IPS DF 6.9 (cell line): ENCODE measurements at places on chromosomes 6 and 20.

DNA sequence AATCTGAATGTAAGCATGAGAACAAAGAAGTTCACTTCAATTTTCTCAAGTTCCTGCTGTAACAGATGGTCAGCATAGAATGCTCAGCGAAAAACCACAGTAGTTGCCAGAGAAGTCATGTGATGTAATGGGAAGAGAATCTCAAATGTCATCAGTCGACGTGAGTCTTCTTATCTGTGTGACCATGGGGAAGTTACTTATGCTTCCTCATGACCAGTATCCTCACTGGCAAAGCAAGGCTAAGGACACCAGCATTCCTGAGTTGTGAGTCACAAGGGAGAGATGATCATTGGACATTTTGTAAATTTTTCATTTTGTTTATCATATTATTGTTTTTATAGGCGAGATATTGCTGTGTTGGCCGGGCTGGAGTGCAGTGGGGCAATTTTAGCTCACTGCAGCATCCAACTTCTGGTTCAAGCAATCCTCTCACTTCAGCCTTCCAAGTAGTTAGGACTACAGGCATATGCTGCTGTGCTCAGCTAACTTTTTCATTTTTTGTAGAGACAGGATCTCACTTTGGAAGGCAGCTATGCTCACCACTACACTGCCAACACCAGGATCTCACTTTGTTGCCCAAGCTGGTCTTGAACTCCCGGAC is 21.9 kb downstream of the SGK1 start:
- DNase-seq, result no peak

DNA sequence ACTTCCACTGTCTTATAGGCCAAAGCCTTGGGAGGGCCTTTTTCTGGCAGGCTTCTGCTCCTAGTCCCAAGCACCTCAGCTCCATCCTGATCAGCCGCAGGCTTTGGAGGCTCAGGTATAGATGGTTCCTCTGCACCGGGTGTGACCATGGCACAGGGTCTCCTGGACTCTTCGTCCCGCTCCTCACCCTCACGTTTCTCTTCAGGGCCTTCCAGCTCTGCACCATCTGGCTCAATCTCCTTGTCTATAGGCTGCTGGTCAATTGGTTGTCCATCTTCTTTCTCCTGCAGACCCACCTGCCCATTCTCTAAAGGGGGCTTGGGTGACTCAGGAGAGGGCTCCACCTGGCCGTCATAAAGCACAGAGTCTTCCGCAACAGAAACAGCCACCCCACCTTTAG is 37.0 kb downstream of the BFSP1 start:
- no peak for DNase-seq

GRCh38 chr20:50014570-50015562 is 32.1 kb downstream of the SNAI1 start:
- no peak for DNase-seq

- DNase-seq, result no peak
These were observed 5.5 kb downstream of the E2F1 start for GRCh38 chr20:33680686-33681085.

GRCh38 chr6:167778497-167779128 is 48.1 kb upstream of the AFDN start:
- no peak for DNase-seq

GRCh38 chr6:120590611-120591010 is 743.7 kb downstream of the TBC1D32 start:
- DNase-seq, result no peak

- no peak for DNase-seq
These were observed 209.0 kb downstream of the LRFN2 start for GRCh38 chr6:40378071-40378724.

DNA sequence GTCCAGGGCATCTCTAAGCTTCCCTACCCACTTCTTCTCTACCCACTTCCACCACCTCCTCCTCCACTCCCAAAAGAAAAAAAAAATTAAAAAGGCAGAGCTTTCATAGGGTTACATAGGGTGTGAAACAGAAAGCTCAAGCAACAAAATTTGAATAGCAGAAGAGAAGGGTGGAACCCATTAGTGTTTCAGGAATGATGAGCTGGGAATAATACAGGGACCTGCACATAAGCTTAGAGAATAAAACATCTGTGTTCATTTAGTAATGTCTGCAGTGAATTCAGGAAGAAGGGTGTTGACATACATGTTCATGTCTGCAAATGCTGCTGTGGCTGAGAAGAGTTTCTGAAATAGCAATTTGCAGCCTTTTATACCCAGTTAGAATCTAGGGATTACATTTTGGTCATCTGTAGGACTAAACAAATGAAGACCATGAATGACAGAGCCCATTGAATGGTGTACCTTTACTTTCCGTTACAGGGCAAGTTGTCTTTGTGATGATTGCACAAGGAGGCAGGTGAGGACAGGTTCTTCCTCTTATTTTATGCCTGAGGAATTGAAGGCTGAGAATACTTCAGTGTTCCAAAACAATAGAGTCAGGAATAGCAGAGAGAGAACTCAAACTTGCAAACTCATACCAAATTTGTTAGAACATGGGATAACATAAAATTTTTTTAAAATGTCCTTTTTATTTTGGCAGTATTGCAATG is 975.1 kb downstream of the TFAP2A start:
- DNase-seq, result no peak

GRCh38 chr6:40986921-40987819 is 51.9 kb downstream of the UNC5CL start:
- no peak for DNase-seq

- no peak for DNase-seq
These were observed 109.6 kb upstream of the BACH2 start for GRCh38 chr6:90406142-90406794.

GRCh38 chr20:59873409-59873808 is 60.0 kb downstream of the SYCP2 start:
- DNase-seq, result no peak

DNA sequence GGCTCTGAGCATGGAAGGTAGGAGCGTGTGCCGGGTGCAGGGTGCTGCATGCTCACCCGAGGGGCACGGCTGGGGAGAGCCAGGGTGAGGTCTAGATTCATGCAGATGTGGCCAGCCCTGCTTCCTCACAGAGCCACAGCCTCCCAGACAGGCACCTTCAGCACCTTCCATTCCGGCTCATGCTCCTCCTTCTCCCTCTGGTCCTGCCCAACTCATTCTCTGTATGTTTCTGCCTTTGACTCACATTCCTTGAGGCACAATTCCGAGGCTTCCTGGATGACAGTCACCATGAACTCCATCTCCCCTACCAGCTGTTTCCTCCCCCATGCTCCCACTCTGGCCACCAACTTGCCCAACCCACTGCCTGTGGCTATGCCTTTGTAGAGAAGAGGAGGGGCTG is 35.4 kb downstream of the DACT2 start:
- DNase-seq, result no peak
